ENCODE measurements at places on chromosomes 11 and 22. TPM values are rescaled to one million over a fixed set of nuclear protein-coding genes. Genes with fewer than 3 reads are reported as not detected.
A peak's percentile ranks its signal among the peaks of the same experiment; 100 is the strongest.

DNA sequence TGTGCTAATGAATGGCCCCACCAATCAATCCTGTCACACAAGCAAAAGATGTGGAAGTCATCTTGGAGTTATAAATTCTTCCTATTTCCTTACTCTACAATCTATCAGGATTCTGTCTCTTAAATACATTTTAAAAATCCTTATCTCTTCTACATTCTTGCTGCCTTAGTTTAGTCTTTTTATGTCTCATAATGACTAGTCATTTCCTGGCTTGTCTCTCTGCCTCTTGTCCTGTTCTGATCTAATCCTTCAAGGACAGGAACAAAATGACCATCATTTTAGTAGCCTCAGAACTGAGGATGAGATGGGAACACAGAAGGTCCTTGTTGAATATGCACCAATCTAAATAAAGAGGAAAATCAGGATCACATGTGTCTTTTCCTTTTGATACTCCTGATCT is 56.6 kb upstream of the LIN7C start:
- no peak for DNase-seq

- no peak for DNase-seq
Measured at GRCh38 chr11:44775366-44775984, 48.7 kb downstream of the TSPAN18 start.

GRCh38 chr11:111531687-111532364 is 8.7 kb upstream of the LAYN start:
- peak; percentile 41 for DNase-seq

DNA sequence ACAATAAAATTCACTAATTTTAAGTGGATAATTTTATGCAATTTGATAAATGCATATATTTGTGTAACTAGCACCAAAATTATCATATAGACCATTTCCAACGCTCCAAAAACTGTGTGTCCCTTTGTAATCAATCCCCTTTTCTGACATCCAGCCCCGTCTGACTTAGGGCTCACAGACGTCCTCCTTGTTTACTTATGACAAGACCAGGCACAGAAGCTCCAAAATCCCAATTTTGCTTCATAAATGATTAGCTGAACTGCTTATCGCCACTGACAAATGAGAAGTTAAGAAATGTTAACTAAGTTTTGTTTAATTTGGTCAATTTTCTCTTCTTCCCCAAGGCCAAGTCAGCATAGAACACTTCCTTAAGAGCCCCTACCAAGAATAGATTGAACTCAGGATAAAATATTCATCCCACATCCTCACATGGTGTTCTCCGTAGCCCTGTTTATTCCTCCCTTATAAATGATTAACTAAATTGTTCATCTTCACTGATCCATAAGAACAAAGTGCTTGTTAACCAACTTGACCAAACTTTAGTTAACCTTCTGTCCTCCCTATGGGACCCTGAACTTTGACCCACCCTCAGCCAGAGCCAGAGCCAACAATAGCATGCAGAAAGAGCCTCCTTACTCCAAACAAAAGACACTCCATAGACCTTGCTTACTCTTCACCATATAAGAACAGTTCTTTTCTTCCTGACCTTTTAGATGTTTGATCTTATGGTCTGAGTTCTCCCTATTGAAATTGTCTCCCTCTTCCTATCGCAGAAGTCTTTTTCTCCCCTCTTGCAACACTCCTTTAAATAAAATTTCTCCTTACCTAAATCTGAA is 30.8 kb upstream of the GLYAT start:
- DNase-seq: peak; percentile 95

DNA sequence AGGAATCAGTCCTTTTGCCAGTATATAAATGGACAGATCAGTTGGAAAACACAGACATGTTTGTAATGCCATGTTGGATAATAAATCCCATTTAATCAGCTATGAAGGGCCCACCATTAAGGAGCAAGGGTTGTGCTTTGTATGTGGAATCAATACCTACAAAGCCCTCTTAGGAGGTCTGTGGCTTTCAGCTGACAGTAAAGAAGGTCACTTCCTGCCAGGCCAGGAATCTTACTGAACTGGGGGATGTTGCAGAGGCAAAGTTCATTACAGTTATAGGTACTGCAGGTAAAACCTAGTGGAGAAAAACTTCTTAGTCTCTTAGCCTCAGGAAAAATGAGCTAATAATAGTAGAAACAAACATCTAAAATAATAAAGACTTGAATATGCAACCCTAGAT is 129.5 kb downstream of the FAM76B start:
- no peak for DNase-seq

GRCh38 chr11:114678125-114679036 is at the start of gene NXPE2:
Gene NXPE2, plus strand, starts transcription at chr11:114678527. Its CDS starts 49 bp downstream, at chr11:114678576.
- DNase-seq: peak; percentile 6

- peak; percentile 39 for DNase-seq
Measured at GRCh38 chr11:127888386-127888785, 699.0 kb downstream of the ETS1 start.

GRCh38 chr11:121449626-121450025 is 2.5 kb upstream of the SORL1 start:
- DNase-seq: no peak

- DNase-seq: no peak
Measured at GRCh38 chr11:8871171-8871775, 39.7 kb upstream of the AKIP1 start.

- DNase-seq: no peak
Measured at GRCh38 chr11:1397862-1398527, 8.3 kb downstream of the BRSK2 start.

DNA sequence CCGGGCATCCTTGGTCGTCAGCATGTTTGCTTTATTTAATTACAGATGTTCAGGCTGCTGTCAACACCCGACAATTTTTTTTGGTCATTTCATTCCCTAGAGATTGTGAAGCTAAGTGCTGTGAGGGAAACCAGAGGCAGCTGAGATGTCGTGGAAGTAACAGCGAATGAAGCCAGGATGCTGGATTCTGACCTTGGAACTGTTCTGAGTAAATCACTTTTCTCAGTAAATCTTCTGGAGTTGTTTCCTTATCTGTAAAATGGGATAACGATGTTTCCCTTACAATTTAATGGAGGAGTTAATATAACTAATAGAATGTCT is 390 bp upstream of the CKAP5 start:
- no peak for DNase-seq

DNA sequence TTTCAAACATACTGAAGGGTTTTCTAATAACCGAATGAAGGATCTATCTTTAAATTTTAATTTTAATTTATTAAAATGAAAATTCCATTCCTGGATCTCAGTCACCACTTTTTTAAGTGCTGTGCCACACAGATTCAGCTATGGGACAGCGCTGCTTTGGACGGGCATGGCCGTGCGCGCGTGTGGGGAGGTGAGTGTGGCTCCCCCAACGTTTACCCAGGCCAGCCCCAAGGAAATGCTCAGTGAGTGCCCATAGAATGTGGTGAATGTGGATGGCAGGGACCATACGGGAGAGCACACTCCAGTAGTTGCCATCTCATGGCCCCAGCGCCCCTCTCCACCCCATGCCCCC is 88.0 kb upstream of the KCNQ1OT1 start:
- no peak for DNase-seq

DNA sequence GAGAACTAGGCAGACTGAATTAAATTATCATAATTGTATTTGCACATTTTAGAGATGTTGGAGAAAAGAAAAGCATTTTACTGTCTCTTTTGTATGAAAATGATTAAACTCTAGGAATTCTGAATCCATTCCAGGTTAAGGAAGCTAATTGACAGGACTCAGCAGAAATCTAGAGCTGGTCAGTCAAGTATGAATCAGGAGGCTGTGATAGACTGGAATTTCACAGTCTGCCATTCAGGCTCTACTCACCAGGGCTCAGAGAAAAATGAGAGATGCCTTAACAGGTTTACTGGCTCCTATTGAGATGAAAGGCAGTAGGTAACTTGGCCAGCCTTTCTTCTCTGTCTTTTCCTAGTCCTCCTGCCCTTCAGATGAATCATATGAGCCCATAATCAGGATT is 693.9 kb upstream of the CHORDC1 start:
- DNase-seq: no peak

DNA sequence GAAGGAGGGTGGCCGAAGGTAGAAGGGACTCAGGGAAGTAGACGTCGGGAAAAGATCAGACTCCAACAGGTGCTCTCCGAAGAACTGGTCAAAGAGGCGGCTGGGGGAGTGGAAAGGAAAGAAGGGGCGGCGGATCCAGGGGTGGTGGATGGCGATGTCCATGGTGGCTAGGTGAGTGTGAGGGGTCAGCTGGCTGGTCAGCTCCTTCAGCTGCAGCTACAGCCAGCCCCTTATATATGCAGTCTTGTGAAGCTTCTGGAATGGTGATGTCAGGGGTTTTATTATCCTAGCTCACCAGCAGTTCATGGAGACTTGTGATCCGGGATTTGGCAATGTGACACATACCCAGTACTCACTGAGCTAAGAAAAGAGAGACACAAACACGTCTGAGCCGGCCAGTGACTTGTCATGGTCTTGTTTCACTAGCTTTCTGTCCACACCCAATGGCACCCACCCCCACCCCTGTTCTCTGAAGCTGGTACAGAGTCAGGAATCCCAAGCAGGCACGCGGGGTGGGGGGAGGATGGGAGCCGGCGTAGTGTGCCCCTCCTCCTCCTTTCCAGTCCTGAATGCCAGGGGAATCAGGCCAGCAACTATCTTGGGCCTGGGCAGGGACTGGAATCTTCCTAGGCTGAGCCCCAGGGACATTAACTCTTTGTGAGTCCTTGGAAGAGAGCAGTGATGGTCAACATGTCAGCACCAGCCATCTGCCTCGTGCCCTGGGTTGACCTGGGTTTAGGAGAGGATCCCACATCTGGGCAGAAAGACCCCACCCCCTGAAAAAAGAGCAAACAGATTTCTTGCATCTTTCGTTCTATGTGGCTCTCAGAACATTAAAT is at the start of gene CRYAB:
Gene CRYAB, minus strand, starts transcription at position 208 of the 839 bp plus-strand sequence. Its CDS starts 46 bp downstream, at position 162.
- peak; percentile 100 for DNase-seq

DNA sequence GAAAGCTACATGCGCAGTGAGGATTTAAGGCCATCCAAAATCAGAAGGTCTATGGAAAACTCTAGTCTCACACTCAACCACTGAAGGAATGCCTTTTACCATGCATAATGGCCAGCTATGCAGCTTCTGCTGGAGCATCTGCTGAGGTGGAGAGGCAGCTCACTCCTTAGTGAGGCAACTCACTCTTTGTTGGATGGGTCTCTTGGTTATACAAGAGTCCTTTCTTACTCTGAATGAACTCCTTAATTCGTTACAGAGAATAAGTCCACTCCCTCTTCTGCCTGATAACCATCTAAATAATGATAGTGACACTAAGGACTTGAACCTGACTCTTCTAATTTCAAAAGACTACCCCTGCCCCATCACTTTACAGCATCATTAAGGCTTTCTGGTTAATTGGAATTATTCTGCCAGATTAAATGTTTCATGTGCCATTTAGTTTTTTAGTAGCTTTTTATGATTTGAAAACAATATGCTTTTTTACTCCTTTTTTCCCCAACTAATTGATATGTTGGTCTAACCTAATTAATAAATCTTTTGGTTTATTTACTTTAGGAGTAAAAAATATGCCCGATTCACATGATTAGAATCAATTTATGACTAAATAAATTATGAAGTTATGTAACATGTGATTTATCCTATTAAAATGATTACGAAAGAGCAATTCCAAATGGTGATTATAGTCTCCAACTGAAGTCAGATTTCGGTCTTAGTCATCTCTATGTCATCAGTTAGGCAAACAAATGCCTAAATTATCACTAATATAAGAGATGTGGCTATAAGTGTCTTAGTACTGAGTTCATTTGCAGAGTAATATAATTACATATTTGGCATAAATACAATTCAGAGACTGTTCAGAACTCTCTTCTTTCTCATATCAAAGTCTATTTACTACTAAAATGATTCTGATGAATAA is 286.7 kb upstream of the CCDC90B start:
- no peak for DNase-seq

- no peak for DNase-seq
Measured at GRCh38 chr11:100555931-100556330, 131.2 kb upstream of the ARHGAP42 start.

DNA sequence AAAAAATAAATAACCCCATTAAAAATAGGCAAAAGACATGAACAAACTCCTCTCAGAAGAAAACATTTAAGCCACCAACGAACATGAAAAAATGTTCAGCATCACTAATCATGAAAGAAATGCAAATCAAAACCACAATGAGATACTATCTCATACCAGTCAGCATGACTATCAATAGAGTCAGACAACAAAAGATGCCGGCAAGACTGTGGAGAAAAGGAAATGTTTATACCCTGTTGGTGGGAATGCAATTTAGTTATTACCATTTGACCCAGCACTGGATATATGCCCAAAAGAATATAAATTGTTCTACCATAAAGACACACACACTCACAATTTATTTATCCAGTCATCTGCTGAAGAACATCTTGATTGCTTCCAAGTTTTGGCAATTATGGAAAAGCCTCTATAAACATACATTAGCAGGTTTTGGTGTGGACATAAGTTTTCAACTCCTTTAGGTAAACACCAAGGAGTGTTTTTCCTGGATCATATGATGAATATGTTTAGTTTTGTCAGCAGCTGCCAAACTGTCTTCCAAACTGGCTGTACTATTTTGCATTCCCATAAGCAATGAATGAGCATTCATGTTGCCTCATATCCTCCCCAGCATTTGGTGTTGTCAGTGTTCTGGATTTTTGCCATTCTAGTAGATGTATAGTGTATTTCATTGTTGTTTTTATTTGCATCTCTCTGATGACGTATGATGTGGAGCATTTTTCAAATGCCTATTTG is 28.0 kb downstream of the OR8D1 start:
- DNase-seq: no peak

DNA sequence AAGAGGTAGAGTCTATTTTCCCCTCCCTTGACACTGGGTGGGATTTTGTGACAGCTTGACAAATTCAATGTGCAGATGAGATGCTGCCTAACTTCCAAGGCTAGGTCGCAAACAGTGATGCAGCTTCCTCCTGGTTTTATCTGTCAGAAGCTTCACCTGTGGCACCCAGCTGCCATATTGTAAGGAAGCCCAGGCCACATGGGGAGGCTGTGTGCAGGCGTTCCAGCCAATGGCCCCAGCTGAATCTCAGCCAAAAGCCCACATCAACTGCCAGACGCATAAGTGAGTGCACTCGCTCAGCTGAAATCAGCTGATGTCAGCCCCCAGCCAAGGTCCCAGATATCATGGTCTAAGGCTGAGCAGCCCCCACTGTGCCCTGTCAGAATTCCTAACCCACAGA is 24.8 kb upstream of the LINC01488 start:
- no peak for DNase-seq

DNA sequence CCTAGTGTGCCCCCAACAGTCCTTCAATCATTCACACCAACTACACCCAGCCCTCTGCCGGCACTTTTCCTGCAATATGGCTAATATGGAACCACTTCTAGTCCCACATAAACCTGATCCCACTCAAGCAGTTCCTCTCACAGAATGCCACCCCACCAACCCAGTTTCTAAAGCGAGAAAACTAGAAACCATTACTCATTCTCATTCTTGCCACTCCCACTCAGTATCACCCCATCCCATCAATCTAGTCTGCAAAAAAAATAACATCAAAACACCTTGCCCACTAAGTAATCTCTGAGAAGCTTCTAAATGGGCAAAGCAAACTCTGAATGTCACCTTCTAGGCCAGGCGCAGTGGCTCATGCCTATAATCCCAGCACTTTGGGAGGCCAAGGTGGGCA is 17.9 kb downstream of the NAP1L4 start:
- no peak for DNase-seq

The NPTXR gene
- 0.72 TPM for total RNA-seq

The KCTD14 gene
- total RNA-seq: 26.8 TPM

The MISFA gene
- 0.36 TPM for total RNA-seq

The DDI1 gene
- not detected for total RNA-seq

The ANKRD49 gene
- 7.2 TPM for total RNA-seq

The UPB1 gene
- total RNA-seq: not detected

The APOA1 gene
- total RNA-seq: not detected
